Neural progenitor cell (in vitro differentiated cells): ENCODE measurements at places on chromosomes 2 and 18.
A peak's percentile ranks its signal among the peaks of the same experiment; 100 is the strongest.

GRCh38 chr2:136327162-136327852 lies 209.4 kb upstream of the CXCR4 start:
- H3K4me1 ChIP-seq, result peaks cover 20% of the 10 kb centered on the region
- no peaks in the 10 kb centered on the region for H3K36me3 ChIP-seq
- no peaks in the 10 kb centered on the region for H3K27me3 ChIP-seq
- H3K4me3 ChIP-seq, result no peak overlapping the region

GRCh38 chr2:169363560-169364150 lies 1.3 kb upstream of the LRP2 start:
- H3K27me3 ChIP-seq, result peaks cover 8% of the 10 kb centered on the region
- DNase-seq, result peak; percentile 76
- H3K4me1 ChIP-seq, result peaks cover 40% of the 10 kb centered on the region

GRCh38 chr2:115580784-115581183 lies 1138.3 kb downstream of the DPP10 start:
- H3K4me3 ChIP-seq, result no peak overlapping the region
- no peaks in the 10 kb centered on the region for H3K4me1 ChIP-seq
- H3K27me3 ChIP-seq, result no peaks in the 10 kb centered on the region

- H3K27me3 ChIP-seq, result no peaks in the 10 kb centered on the region
- H3K4me1 ChIP-seq, result no peaks in the 10 kb centered on the region
- H3K4me3 ChIP-seq, result no peak overlapping the region
- no peaks in the 10 kb centered on the region for H3K36me3 ChIP-seq
Observed at GRCh38 chr18:57787068-57787685, 15.9 kb downstream of the ATP8B1 start.

- H3K36me3 ChIP-seq, result no peaks in the 10 kb centered on the region
- H3K4me1 ChIP-seq, result peaks cover 8% of the 10 kb centered on the region
- H3K27ac ChIP-seq, result no peak overlapping the region
- H3K27me3 ChIP-seq, result no peaks in the 10 kb centered on the region
- DNase-seq, result peak; percentile 31
- H3K4me3 ChIP-seq, result no peak overlapping the region
Observed at GRCh38 chr2:193695367-193695766, 1500.6 kb upstream of the TMEFF2 start.

GRCh38 chr2:239938651-239939486 lies 86.3 kb downstream of the NDUFA10 start:
- H3K4me3 ChIP-seq, result no peak overlapping the region
- no peaks in the 10 kb centered on the region for H3K4me1 ChIP-seq
- peaks cover 8% of the 10 kb centered on the region for H3K27me3 ChIP-seq
- H3K36me3 ChIP-seq, result no peaks in the 10 kb centered on the region
- H3K27ac ChIP-seq, result no peak overlapping the region

GRCh38 chr2:137968477-137969417 lies 4.5 kb downstream of the HNMT start:
- H3K27ac ChIP-seq, result no peak overlapping the region
- no peak overlapping the region for H3K4me3 ChIP-seq
